ENCODE measurements at places on chromosomes 16 and 17.

DNA sequence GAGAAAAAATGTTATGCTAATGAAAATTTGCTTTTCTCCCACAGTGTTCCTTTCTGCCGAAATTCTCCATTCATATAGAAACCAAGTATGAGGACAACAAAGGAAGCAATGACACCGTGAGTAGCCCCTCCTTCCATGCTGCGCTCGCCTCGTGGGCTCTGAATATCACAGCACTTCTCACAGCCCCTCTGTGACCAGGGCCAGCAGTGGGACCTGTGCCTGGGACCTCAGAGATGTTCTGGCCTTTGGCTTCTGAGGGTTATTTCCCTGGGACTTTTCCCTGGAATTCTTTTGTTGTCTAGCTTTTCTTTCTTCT lies 139.6 kb upstream of the NOL11 start:
- DNase-seq = no peak

DNA sequence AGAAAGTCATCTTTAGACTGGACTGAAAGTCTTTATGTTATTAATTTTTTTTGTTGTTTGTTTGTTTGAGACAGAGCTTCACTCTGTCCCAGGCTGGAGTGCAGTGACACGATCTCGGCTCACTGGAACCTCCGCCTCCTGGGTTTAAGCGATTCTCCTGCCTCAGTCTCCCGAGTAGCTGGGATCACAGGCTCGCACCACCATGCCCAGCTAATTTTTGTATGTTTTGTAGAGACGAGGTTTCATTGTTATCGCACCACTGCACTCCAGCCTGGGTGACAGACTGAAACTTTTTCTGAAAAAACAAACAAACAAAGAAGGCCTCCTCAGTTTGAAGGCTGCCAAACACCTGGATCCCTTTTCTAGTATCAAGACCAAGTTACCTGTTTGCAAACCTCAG lies 4.7 kb downstream of the BEAN1 start:
- no peak for DNase-seq

GRCh38 chr17:48577946-48578615 lies at the start of gene HOXB4:
Gene HOXB4 (minus strand): TSS chr17:48578350. CDS start chr17:48578319, 31 bp downstream.
- no peak for DNase-seq

GRCh38 chr17:78925662-78926555 lies 722 bp upstream of the TIMP2 start:
- peak; percentile 49 for DNase-seq

GRCh38 chr17:39678340-39679116 lies 9.3 kb downstream of the PGAP3 start:
- no peak for DNase-seq

- DNase-seq = no peak
These were observed 715.1 kb downstream of the CDH11 start for GRCh38 chr16:64406770-64407181.

GRCh38 chr16:61324044-61324443 lies 712.2 kb downstream of the CDH8 start:
- no peak for DNase-seq

DNA sequence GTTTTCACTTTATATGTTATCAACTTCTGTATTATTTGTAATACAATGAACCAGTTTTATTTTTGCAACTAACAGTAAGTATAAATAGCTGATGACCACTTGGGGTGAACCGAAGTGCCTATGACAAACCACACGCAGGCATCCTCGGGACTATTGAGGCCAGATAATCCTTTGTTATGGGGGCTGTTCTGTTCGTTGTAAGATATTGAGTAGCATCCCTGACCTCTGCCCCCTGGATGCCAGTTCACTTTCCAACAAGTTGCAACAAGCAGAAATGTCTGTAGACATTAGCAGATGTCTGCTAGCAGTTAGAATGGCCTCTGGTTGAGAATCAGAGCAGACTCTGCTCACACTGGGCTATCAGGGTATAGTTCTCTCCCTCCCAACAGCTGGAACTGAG lies 277.0 kb downstream of the WWOX start:
- no peak for DNase-seq

- DNase-seq = no peak
These were observed 59.0 kb downstream of the ANKFY1 start for GRCh38 chr17:4204710-4205173.

DNA sequence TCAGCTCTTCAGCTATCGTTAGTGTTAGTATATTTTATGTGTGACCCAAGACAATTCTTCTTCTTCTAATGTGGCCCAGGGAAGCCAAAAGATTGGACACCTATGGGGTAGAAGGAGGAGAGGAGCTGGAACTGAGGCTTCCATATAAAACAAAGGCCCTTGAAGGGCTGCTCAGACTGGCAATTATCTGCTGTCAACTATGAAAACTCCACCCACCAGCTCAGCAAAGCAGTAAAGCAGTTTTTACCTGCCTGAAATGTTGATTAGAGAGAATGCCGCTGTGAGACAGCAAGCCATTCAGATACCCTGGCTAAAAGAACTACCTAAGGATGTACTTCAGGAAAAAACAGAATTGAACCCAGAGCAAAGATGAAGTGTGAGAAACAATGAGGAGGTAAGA lies 45.9 kb upstream of the GNAO1 start:
- DNase-seq = no peak

GRCh38 chr17:78475211-78475610 lies 96.8 kb downstream of the PGS1 start:
- no peak for DNase-seq

DNA sequence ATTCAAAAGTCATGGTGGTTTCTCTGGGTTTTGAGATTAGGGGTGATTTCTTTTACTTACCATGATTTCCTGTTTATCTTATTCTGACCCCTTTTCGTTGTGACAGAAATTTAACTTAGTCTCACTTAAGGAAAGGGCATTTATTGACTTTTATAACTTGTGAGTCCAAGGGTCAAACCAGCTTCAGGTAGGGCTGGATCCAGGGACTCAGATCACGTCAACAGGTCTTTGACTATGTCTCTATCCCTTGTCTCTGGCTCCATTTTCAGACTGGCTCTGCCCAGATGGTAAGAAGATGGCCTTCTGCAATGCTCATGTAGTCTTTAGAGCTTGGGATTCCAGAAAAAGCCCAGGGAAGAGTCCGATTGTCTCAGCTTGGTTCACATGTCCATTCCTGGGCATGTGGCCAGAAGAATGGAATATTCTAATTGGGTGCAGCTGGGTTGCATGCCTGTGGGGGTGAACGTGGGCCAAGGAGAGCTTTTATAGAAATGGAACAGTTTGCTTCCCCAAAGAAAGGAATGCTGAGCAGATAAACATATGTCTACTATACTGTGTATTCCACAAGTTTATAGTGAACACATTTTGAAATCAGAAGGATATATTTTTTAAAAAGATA lies 13.4 kb downstream of the USP43 start:
- DNase-seq = no peak

GRCh38 chr16:69909760-69910159 lies 41.4 kb upstream of the CLEC18A start:
- no peak for DNase-seq

DNA sequence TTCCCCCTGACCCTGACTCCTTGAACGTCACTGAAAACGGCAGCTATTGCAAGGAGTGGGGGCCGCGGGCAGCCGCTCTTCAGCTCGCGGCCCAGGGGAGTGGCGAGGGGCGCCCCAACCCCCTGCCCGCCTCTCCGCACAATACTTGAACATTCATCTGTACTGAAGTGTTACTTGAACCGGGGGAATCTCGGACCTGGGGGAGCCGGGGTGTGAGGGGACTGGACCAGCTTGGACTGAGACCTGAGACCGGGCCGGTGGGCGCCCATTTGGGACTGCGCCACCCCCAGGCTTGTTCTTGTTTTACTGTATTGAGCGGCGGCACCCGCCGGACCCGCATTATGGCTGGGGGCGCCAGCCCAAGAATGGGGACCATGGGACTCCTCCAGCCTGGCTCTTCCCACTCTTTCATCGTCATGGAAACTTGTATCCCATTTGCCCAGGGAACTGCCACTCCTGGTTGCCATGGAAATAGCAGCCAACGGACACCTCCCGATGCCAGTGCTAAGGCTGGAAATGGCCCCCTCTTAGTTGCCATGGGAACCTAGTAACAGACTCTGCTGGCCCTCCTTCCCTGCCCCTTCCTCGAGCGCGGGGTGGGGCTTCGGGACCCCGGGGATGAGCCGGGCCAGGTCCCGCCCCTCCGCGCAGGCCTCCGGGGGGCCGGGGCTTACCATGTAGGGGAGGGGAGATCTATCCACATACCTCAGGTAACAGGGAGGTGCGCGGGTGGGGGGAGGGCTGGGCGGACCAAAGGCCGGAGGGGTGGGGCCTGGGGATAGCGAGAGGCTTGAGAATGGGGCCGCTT lies 805 bp upstream of the ORAI3 start:
- no peak for DNase-seq

DNA sequence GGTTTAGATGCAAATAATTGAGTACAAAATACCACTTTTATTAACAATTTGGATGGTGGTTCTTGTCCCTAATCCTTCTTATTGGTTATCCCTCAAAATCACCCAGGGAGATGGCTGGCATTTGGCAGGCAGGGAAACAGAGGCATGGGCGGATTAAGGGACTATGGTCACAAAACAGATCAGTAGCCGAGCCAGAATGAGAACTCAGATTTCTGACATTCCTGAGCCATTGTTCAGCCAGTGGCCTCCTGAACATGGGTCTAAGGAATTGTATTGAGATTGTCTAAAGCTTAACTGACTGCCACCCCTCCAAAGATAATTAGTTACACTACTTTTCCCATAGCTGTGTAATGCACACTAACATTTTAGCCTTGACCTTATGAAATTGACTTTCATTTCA lies 88.4 kb downstream of the CHD9NB start:
- no peak for DNase-seq

- no peak for DNase-seq
These were observed 80.8 kb downstream of the GAS7 start for GRCh38 chr17:10117581-10118001.

DNA sequence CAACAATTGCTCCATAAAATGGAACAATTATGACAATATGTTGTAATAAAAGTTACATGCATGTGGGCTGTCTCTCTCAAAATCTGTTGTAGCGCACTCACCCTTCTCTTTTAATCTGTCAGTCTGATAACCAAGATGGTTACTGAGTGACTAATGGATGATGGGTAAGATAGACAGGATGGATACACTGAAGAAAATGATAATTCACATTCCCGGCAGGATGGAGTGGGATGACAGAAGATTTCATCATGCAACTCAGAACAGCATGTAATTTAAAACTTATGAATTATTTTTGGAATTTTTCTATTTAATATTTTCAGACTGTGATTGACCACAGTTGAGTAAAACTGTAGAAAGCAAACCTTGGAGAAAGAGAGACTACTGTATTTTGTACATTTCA lies 30.5 kb downstream of the CDH13 start:
- DNase-seq = no peak

DNA sequence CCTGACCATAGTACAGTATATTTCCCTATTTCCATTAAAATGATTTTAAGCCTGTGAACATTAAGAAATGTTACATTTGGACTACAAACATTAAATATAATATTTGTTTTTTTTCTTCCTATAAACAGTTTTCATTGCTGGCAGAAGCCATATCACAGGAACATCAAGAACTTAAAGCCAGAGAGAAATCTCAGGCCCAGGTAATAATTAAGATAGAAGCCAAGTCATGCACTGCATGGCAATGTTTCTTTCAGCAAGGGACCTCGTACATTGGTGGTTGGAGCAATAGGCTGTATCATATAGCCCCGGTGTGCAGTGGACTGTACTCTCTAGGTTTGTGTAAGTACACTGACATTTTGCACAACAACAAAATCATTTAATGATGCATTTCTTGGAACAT lies 30.1 kb downstream of the CEP95 start:
- no peak for DNase-seq

DNA sequence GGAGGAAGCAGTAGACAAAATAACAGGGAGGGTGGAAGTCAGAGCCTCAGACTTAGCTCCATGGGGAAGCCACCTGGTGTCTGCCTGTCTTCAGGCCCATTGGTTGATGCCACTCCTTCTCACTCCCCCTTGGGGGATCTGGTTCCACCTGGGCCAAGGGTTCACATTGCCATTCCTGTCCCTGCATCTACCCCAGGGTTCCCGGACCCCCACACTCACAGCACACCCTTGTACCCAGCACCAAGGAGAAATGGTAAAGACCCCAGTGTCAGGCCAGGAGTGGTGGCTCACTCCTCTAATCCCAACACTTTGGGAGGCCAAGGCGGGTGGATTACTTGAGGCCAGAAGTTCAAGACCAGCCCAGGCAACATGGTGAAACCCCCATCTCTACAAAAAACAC lies 1.0 kb upstream of the CA7 start:
- DNase-seq = no peak

DNA sequence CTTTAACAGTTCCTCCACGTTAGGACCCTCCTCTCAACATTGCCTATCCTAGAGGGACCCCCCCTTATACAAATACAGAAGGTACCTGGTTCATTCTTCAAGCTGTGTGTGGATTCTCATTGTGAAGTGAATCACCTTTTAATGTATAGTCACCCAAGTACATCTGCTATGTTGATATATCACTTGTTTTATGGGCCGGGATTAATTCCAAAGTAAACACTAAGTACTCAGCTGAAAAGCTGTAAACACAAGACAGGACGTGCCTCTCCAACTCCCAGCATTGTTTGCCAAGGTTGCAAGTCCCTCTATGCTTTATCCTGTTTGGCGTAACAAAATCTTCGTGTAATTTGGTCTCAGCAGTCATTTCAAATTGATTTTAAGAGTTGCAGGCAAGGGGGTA lies 123.6 kb downstream of the RBFOX1 start:
- DNase-seq = no peak

DNA sequence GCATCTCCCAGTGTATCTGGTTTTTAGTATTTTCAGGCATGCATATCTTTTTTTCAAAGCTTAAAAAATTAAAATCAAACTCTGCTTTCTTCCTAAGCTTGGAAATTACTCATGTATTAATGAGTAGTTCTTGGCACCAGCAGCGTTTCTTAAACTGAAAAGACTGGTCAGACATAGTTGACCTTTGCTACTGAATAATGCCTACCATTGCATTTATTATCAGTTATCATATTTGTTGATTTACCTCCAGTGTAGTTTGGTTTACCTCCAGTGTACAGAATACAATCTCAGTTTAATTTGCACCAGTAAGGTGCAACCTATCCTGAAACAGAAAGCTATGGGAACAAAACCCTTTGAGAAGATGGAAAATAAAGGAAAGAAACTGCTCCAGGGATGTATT lies 34.5 kb upstream of the EVI2A start:
- no peak for DNase-seq

GRCh38 chr16:54965464-54965863 lies 34.8 kb downstream of the IRX5 start:
- DNase-seq = no peak
